ENCODE measurements at places on chromosomes 3 and 15. TPM values are rescaled to one million over a fixed set of nuclear protein-coding genes. Genes with fewer than 3 reads are reported as not detected.

Gene TBCCD1
- 17.5 TPM for total RNA-seq

Gene RSL24D1
- total RNA-seq = 131 TPM

Gene ALDH1A3
- total RNA-seq = 197 TPM

Gene ASB14
- total RNA-seq = not detected

Gene PLA2G4D
- not detected for total RNA-seq

Gene SCN11A
- total RNA-seq = 0.25 TPM

Gene FXR1
- total RNA-seq = 104 TPM

All from fibroblast of the aortic adventitia (primary cell).